ENCODE measurements at places on chromosomes 5 and 9.

GRCh38 chr9:78994471-78994870 lies 577.3 kb upstream of the TLE4 start:
- DNase-seq, result no peak

- no peak for DNase-seq
Measured at GRCh38 chr9:17528859-17529258, 50.0 kb upstream of the SH3GL2 start.

DNA sequence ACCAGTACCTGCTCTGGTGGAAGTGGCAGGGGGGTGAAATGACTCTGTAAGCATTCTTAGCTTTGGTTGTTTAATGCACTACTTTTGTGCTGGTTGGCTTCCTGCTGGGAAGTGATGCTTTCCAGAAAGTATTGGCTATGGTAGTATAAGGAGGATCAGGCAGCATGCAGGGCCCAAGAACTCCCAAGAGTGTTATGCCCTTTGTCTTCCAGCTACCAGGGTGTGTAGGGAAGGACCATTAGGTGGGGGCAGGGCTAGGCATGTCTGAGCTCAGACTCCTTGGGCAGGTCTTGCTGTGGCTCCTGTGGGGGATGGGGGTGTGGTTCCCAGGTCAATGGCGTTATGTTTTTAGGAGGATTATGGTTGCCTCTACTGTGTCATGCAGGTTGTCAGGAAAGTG lies 135.8 kb upstream of the TRPC7 start:
- no peak for DNase-seq

GRCh38 chr5:74357827-74358226 lies 282.7 kb downstream of the ENC1 start:
- no peak for DNase-seq

DNA sequence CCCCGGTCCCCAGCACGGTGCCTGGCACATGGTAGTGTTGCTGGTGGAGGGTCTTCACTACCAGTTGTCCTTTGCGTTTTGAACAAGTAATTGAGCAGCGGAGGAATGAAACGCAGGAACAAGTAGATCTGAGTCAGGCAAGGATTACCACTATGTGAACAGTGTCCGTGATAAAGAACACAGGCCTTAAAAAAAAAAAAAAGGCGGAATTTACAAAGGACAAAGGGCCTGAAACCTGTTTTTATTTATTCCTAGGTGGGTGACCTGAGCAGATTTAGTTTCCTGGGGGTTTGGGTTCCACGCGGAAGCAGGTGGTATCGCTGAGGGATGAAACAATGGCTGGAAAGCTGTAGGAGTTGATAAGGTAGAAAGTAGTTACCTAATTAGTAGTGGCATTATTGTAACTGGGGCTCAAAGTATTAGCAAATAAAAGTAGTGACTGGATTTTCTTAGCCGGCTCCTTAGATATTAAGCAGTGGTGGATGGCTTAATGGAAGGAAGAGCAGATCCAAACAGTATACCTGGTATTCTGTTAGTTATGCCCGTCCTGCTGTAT lies 1.1 kb downstream of the RUSC2 start:
- no peak for DNase-seq

DNA sequence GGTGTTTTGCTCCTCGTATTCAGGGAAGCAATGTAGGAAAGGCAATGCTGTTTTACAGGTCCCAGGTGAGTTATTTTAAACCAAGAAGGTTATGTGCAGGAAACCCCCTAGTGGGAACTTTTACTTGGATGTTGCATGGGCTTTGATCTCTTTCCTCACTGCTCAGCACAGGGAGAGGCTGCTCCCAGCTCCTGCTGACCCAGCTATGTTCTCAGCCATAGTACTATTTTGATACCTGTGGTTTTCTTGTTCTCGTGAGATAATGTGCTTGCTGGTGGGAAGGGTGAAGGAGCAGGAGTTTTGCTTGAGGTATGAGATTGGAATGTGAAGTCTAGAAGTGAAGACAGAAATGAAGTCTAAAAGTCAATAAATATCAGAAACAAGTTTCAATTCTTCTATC lies 265.6 kb upstream of the FBXL7 start:
- DNase-seq, result no peak

DNA sequence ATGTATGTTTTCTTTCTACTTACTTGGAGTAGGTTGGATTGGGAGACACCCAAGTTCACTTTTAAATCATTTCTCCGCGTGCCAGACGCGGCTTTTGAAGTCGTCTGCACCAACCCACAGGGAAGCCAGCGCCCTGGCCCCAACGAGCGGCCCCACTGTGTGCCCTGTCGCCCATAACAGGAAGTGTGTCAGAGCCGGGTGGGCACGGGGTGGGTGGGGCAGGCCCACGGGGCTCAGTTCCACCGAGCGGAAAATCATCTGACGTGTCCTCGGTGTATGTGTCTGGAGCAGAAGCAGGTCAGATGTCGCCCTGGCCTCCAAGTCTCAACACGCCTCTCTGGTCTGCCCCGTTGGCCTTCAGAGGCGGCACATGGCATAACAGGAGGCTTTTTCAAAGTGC lies 22.7 kb upstream of the SMIM23 start:
- DNase-seq, result no peak

All from CD4-positive, alpha-beta T cell treated with Interferon alpha-2 for 1 hour (primary cell).